Left renal cortex interstitium (tissue), 4 donors: ENCODE measurements at places on chromosomes 16 and 17. TPM values are rescaled to one million over a fixed set of nuclear protein-coding genes. Genes with fewer than 3 reads are reported as not detected.

DNA sequence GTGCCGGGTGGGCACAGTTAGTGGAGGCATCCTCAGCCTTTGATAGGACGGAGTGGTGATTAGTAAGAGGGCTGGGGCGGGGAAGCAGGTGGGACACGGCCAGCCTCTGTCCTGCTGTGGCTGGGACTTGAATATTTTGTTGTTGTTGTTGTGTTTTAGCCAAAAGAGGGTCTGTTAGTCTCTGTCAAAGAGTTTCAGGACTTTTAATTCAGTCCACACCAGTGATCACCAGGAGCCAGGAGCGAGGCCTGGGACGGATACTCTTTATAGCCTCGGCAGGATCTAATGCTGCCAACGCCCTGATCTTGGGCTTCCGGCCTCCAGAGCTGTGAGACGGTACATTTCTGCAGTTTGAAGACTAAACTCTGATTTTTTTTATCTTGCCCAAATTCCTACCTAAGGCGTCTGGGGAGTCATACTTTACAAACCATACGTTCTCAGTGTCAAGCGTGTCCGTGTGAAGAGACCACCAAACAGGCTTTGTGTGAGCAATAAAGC lies 2.9 kb upstream of the RNF213 start:
- DNase-seq = no peak

DNA sequence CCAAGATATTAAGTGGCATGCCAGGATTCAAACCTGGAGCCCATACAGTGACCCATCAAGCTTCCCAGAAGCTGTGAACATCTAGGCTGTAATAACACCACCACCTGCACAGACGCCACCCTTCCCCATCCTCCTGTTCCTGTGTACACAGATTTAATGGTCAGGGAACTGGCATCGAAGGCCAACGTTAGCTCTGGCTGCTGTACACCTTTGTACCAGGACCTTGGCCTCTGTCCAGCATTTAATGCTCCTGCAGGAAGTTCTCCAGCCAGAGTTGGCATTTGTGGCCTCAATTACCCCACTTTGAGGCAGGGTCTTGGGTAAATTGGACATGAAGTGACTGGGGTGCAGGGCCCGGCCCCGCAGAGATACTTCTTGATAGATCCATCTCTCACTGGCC lies 49.3 kb downstream of the SCNN1B start:
- no peak for DNase-seq

GRCh38 chr16:4244254-4245076 lies 2.6 kb upstream of the SRL start:
- DNase-seq = no peak

GRAPL gene
- 8.2 TPM for polyA plus RNA-seq

HASPIN gene
- 3.0 TPM for polyA plus RNA-seq

- DNase-seq = no peak
These were observed 43.1 kb upstream of the DLX4 start for GRCh38 chr17:49925921-49926320.

DNA sequence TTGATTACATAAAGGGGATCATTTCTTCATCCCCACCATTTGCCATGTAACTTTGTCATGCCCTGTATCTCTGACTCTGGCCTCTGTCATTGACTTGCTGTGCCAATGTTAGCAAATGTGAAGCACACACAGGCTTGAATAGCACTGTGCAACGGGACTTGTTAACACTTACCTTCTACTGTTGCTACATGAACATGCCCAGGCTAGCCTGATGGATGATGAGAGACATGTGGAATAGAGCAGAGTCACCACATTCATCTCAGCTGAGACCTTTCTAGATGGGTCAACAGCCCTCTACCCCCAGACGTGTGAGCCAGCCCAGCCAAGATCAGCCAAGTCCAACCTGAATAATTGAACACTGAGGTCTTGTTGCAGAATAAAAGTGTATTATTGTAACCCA lies 162.1 kb upstream of the SALL1 start:
- no peak for DNase-seq
